CD4-positive, alpha-beta T cell treated with Interleukin-15 for 4 hours (primary cell): ENCODE measurements at places on chromosomes 5 and 9.

DNA sequence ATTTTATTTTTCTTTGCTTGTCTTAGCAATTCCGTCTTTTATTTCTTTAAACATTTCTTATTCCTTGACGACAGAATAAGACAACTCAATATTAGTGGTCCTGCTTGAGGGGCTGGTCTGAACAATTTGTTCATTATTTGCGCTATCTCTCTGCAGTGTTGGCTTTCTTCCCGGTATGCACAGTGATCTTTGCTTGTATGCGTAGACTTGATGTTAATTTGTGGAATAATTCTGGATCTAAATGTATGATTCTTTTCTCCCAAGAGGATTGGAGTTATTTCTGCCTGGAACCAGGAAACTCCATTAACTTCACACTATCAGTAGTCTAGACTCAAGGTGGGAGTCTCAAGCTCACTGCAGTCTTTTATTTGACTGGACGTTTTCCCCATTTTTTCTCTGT, 80.4 kb downstream of the KDM4C start:
- no peak for DNase-seq

DNA sequence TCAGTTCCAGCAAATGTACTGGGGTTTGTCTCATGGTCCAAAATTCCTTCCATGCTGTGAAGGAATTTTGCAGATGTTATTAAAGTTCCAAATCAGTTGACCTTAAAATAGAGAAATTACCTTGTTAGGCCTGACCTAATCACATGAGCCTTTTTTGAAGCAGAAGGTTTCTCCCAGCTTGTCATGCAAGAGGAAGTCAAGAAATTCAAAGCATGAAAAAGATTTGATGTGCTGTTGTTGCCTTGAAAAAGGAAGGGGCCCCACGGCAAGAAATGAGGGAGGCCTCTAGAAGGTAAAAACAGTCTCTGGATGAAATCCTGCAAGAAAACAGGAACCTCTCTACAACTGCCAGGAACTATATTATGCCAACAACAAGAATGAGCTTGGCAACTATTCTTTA, 24.2 kb upstream of the HAPLN1 start:
- no peak for DNase-seq

DNA sequence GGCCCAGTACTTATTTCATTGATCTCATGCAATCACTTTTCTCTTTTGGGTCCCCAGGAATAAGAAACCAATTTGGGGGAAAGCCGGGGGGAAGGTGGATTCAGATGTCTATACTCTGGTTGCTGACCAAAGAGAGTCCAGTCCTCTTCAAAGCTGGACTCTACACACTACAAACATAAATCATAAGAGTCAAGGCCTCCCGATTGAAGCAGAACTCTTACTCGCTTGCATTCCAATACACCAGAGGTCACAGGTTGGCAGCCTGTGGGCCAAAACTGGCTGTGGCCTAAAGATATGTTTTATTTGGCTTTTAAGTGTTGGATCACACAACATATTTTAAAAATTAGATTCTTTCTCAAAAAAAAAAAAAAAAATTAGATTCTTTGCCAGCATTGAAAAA, 311.4 kb upstream of the MSX2 start:
- DNase-seq, result no peak

DNA sequence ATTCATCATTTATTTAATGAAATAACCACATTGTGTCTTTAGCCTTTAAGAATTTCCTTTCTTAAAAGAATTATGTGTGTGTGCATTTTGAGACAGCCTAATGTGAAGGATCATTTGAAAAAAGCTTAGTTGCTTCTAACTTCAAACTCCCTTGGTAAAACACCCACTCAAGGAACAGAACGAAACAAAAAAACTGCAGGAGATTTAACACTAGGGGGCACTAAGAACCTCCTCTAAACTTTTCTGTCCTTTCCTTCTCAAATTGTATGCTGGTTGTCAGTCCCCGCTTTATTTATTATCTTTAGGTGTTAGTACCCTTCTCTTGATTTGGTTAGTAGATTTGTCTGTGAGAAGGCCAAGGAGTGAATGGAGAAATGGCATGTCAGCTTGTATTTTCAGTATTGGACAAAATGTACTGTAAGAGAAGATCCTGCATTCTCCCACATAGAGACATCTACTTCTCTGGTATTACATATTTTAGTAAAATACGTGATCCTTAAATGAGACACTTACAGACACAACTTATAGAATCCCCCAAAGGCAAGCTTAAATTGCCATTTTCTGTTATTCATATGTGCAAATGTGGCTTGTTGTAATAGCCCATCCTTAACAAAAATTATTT, 229.7 kb downstream of the MRPS30 start:
- no peak for DNase-seq
